ENCODE measurements at places on chromosomes 4 and X. TPM values are rescaled to one million over a fixed set of nuclear protein-coding genes. Genes with fewer than 3 reads are reported as not detected.

Gene ODAPH
- not detected for polyA plus RNA-seq

GRCh38 chrX:140821280-140821679 lies 111.7 kb downstream of the LINC00632 start:
- no peaks in the 10 kb centered on the region for H3K27me3 ChIP-seq
- H3K27ac ChIP-seq, result no peak overlapping the region
- DNase-seq, result no peak
- no peaks in the 10 kb centered on the region for H3K36me3 ChIP-seq

- no peak overlapping the region for H3K4me3 ChIP-seq
- H3K27me3 ChIP-seq, result no peaks in the 10 kb centered on the region
- no peak for DNase-seq
These were observed 25.6 kb downstream of the FHDC1 start for GRCh38 chr4:152961773-152962115.

Gene RAPGEF2
- polyA plus RNA-seq, result 2.0 TPM

Gene RAB33A
- polyA plus RNA-seq, result 0.13 TPM
